ENCODE measurements at places on chromosomes 11 and 22. TPM values are rescaled to one million over a fixed set of nuclear protein-coding genes. Genes with fewer than 3 reads are reported as not detected.

Gene DNAJB7
- not detected for total RNA-seq

Gene MAPK11
- total RNA-seq = 15.6 TPM

GRCh38 chr22:20983081-20983771 is 1.1 kb downstream of the LZTR1 start:
- no peak for DNase-seq

DNA sequence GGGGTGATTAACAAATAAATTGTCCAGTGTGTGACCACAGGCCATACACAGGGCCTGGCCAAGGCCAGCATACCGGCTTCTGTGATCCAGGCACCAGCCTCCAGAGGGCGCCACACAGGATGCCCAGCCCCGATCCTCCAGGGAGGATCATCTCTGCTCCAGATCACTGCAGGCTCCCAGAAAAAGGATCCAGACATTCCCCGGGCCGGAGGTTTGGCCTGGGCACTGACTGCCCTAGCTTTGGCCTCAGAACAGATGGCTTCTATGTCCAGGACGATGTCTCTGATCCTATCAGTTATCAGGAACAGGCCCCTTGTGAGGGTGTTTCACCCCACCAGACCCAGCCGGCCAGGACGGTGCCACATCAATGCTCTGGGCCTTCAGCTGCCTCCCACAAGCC is 74.5 kb upstream of the LMO1 start:
- peak; percentile 60 for DNase-seq

All from activated naive CD4-positive, alpha-beta T cell treated with anti-CD3 and anti-CD28 coated beads, Interleukin-2, amount 50 U/mL, for 72 hours (primary cell).